ENCODE measurements at places on chromosomes 11 and 22.
A peak's percentile ranks its signal among the peaks of the same experiment; 100 is the strongest.

- DNase-seq = no peak
These were observed 123.6 kb downstream of the MED15 start for GRCh38 chr22:20630873-20631617.

DNA sequence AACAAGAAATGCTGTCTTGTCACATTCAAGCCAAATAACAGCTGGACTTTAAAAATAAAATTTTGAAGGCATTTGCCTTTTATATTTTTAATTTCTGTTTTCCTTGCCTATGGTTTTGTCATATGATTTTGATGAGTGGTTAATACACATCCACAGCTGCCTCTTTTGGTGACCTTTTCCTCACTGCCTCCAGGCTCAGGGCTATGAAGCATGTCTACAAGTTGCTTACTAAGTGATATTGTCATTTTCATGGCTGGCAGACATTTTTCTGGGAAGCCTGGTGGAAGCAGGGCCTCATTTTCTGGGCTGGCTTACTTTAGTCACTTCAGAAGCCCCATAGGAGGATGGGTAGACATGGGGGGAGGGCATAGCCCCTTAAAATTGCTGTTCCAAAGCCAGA, 344.9 kb downstream of the SOX6 start:
- DNase-seq = no peak

GRCh38 chr22:44024288-44024921, at the start of gene PARVB:
TSS of gene PARVB (plus strand) at chr22:44024302. CDS start at chr22:44024340, 38 bp downstream.
- peak; percentile 50 for DNase-seq

DNA sequence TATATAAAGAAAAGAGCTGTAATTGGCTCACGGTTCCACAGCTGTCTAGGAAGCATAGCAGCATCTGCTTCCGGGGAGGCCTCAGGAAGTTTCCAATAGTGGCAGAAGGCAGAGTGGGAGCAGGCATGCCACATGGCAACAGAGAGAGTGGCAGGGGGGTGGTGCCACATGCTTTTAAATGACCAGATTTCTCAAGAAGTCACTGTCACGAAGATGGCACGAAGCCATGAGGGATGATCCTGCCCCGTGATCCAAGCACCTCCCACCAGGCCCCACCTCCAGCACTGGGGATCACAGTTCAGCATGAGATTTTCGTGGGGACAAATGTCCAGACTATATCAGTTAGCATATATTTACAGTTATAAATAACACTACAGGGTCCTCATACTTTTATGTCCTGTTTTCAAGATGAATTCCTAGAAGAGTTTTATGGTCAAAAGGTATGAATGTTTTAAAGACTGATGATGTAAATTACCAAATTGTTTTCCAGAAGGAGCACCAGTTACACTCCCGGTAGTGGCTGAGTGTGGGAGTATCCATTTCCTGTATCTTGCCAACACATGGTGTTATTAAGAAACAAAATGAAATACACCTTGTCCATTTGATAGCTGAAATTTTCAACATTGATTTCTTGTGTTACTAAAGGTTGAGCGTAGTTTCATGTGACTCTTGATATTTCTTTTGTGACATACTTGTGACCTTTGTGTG, 19.2 kb downstream of the FAM118A start:
- no peak for DNase-seq

- no peak for DNase-seq
These were observed 15.1 kb upstream of the CD3E start for GRCh38 chr11:118289401-118289800.

- no peak for DNase-seq
These were observed 7.3 kb downstream of the INCENP start for GRCh38 chr11:62131170-62131464.

DNA sequence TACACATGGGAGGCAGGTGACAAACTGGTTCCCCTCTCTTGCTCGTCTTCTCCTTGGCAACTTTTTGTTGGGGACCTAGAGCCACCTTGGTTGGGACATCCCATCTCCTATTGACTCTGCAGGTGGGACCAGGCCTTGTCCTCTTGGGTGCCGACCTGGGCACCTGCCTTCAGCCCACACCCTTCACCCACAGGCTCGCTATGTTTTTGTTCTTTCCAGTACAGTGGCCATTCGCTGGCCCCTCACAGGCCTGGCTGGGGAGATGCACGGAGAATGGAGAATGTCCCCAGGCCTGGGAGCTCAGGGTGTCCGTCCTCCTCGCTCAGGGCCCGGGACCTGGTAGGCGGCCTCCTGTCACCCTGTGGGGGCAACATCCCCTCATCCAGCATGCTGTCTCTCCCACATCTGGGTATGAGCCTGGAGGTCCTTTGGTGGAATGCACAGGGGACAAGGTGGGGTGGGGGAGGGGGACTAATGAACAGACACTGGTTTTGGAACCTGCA, 14.9 kb upstream of the OMP start:
- no peak for DNase-seq

DNA sequence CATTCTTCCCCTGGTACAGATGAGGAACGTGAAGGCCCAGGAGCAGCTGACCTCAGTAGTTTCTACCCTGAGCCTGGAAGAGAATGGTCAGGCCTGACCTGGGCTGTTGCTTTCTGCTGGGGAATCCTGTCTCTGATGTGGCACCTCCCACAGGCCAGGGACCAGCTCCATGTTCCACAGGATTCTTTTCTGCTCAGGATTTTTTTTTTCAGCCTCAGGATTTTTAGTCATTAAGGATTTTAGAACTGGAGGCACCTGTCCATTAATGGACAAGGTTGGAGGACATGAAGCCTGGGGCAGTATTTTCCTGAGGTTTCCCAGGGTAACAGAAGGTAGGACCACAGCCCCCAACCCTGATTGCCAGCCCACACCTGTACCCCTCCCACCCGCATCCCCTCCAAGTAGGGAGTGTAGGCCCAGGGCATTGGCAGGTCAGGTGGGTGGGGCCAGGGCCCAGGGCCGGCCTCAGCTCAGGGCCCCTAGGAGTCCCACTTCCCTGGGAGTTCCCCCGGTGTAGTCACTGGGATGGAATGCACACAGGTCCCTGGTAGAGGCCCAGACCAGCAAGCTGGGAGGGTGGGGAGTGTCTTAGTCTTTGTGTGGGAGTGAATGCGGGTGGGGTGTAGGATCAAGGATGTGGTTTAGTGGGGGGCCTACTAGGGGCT, 16.1 kb downstream of the BIK start:
- DNase-seq = no peak

DNA sequence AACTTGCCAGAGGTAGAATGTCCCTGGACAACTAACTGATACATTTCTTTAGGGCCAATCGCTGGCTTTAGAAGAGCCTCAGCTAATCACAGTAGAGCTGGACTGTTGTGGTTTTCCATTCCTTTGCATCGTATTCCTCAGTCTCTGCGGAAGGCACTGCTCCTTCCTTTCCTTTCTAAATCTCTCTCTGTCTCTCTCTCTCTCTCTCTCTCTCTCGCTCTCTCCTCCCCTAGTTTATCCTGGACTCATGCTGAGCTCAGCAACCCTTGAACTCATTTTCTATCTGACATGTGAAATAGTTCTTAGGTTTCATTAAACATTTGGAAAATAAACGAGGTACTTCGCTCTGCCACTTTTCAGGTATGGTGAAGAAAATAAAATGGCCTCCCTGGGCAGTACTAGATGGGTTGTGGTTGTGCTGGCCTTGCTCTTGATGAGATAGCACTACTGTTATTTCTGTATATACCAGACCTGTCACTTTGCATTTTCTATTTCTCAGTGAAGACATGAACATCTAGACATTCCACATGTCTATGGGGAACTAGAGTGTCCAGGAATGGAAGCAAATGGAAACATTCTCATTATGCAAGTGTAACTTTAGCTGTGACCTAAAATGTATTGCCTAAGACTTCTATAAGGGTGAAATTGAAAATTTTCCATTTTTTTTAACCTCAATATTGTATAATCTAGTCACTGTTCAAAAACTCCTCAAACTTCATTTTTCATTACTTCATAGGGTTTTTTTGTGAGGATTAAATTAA, 12.0 kb upstream of the SESN3 start:
- DNase-seq = no peak

GRCh38 chr22:17924076-17924475, 100.3 kb downstream of the MICAL3 start:
- no peak for DNase-seq

- peak; percentile 17 for DNase-seq
These were observed 75.2 kb downstream of the PTPRJ start for GRCh38 chr11:48055292-48056132.

DNA sequence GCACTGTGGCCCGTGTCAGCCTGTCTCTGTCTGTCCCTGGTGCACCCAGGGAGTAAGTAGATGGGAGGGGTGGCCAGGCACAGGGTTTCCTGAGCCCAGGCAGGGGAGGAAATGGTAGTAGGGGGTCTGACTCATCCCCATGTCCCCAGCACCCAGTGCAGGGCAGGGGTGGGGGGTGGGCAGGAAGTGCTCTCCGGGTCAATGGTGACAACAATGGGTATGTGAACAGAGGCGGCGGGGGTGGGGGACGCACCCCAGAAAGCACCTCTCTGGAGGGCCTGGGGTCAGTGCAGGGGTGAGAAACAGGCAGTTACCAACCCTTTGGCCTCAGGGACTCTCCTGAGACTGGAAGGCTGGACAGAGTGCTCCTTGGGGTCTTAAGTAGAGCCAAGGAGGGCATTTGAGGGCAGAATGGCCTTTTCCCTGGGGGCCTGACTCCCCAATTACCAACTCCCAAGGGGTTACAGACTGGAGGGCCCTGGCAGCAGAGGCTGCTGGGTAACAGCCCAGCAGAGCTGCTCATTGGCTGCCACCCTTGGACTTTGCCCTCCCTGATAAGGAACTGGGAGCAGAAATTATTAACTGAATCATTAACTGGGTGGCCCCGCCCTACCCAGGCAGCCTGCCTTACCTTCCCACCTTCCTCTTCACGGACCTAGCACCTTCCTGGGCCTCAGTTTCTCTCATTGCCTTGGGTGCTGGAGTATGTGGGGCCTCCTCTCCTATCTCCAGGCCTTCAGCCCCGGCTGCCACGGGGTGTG, 4.2 kb downstream of the MYRF start:
- no peak for DNase-seq

- DNase-seq = no peak
These were observed 25.8 kb downstream of the TSKU start for GRCh38 chr11:76808996-76809395.

GRCh38 chr11:121983901-121984300, 132.1 kb downstream of the BLID start:
- DNase-seq = no peak

GRCh38 chr22:29580200-29580810, 608 bp downstream of the NIPSNAP1 start:
- no peak for DNase-seq

DNA sequence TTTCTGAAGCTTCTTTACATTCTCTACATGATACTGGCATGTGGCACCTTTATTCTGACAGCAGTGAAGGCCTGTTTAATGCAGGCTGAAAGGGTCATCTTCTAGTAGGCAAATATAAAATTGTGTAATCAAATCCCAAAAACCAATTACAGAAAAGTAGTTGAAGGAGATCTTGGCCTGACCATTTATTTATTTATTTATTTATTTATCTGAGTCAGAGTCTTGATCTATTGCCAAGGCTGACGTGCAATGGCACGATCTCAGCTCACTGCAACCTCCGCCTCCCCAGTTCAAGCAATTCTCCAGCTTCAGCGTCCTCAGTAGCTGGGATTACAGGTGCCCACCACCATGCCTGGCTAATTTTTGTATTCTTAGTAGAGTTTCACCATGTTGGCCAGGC, 22.7 kb upstream of the CECR2 start:
- no peak for DNase-seq

DNA sequence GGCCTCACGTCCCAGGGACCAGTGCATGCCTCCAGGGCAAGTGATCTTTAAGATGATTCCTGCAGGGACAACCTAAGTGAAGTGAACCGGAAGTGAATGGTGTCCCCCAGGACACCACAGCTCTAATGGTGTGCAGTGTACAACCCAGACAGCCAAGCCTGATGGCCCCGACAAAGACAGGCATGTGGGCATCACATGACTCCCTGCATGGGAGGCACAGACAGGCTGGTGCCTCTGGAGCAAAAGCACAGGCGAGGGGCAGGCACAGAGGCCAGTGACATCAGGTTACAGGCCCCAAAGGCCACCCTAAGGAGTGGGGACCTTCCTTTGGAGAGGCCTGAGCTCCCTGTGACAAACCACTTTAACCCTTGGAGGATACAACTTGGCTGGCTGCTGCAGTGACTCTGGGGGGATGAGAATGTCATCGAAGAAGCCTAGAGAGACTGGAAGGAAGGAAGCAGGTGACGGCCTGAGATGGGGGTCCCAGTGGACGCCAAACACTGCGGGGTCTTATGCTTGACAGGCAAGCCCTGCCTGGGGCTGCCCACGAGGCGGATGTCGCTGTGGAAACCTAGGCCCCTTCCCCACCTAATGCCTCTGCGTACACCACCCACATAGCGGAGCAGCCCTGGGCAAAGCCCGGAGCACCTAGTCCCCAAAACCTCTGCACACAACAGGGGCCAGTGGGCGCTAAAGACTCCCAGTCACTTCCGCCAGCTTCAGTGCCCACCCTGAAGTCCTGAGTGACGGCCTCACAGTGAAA, 12.4 kb downstream of the POLR3H start:
- DNase-seq = no peak

DNA sequence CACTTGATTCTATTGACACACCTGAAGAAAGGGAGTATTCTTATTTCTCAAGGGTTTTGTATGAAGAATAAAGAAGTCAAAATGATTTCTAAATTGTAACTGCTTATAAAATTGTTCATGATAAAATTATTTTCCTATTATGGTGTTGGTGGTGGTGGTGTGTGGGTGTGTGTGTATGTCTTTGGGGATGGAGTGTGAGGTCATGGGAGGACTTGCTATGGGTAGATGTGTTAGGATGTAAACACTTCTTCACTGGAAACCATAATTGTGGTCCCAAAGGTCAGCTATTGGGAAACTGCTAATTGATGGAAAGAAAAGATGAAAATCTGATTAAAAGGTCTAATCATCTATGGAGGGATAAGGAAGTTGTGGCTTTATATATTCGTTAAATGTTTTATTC, 5.1 kb downstream of the TRIM22 start:
- no peak for DNase-seq

- no peak for DNase-seq
These were observed 3.5 kb downstream of the KLHDC7B start for GRCh38 chr22:50548921-50549790.
